GM19239 (cell line): ENCODE measurements at places on chromosomes 13 and 19.

- DNase-seq, result no peak
Measured at GRCh38 chr19:9061879-9062278, 25.0 kb upstream of the OR1M1 start.

GRCh38 chr13:68995972-68996667, 1111.5 kb upstream of the ATXN8OS start:
- DNase-seq, result no peak

DNA sequence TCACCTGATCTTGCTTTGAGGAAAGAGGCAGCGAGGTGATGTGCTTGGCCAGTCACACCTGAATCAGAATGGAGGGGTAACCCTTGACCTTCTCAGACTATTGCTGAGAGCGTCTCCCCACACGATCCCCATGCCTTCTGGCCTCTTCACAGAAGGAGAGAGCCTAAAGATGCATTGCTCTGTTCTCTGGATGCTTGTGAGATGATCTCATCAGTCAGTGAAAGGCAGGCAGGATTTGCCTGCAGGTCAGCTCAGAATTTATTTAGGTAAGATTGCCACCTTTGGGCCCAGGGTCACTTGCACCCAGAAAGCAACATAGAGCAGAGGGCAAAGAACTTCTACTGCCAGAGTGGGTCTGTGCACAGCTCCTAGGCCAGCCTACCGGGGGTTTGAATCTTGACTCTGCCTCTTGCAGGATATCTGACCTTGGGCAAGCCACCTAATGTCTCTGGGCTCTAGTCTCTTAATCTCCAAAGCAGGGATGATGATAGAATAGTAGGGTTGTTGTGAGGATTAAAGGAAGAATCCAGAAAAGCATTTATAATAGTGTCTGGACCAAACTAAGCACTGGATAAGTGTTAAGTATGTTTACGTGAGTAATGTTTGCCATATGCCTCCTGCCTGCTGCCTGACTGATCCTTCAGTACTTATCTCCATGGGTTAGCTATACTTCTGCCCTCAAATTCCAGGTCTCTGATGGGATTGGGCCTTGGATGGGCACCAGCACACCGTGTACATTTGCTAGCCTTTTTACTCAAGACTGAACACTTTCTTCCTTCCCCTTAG, 8.4 kb upstream of the FLT1 start:
- no peak for DNase-seq

GRCh38 chr13:39985071-39985470, 329.6 kb downstream of the COG6 start:
- DNase-seq, result no peak

- no peak for DNase-seq
Measured at GRCh38 chr19:6685482-6685881, 15.5 kb upstream of the TNFSF14 start.

DNA sequence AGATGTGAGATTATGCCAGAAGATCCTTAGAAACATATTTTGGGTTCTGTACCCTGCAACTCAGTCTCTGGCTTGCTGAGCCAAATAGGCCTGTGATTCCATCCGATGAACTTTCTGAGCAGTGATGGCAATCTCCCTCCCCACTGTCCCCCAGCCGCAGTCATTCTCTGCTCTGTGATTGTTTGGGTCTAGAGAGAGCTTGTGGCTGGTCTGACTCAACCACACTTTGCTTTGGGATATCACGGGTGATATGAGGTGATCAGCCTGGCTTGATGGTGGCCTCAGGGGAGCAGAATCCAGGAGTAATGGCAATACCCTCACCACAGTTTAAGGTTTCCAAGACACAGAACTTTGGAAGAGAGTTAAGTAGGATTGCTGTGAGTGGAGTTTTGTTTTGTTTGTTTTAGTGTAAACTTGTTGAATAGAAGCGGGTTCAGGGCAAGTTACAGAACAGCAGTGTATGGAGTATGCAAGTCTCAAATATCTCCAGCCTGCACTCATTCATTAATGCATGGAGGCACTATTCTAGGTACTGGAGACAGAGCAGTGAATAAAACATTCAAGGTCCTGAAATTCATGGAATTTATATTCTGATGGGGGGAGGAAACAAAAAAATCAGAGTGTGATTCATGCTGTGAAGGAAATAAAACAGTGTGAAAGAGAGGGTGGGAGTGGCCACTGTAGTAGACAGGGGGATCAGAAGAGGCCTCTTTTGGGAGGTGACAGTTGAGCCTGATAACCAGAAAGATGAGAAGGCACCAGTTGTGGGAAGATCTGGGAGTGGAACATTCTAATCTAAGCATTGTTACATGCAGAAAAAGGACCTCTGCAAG, 5.3 kb downstream of the SAMD4B start:
- DNase-seq, result no peak

DNA sequence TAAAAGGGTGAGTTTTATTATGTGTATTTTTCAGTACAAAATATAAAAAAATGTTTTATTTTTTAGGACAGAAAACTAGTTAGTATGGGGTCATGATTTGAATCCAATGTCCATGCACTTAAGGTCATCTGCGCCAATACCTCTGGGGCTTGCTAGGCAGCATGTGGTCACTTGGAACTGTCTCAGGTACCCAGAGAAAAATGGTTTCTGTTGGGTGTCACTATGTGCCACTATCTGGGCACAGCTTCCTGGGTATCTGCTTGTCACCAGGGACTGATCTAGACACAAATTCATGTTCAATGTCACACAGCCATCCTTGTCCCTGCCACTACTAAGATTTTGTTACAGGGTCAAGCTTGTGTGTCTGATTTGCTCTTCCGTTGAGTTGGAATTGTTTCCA, 100.4 kb downstream of the RGCC start:
- DNase-seq, result no peak

DNA sequence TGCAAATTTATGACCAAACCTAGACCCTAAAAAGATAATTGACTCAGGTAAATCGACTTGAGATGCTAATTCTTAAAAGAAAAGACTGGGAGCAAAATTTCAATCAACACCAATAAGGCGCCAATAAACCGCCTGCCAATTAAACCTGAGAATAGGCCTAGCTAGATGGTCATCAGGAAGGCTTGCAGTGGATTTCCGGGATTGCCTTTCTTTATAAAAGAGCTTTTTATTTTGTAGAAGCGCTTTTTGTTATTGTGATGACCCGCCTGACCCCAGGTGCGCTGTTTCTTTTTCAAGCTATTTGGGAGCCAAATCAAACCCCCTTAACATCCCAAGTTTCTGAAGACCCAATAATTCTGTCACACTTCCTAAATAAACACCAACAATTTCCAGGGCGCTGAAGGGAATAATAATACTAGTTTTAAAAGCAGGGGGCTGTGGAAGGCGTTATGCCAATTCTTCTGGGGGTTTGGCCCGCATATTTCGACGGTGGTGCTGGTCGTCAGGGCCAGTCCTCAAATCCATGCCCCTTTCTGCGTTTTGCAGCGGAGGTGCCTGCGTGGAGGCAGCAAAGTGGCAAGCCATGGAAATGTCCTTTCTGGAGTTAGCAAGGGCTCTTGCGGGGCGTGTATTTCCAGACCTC, 2.9 kb upstream of the ZIC5 start:
- no peak for DNase-seq

DNA sequence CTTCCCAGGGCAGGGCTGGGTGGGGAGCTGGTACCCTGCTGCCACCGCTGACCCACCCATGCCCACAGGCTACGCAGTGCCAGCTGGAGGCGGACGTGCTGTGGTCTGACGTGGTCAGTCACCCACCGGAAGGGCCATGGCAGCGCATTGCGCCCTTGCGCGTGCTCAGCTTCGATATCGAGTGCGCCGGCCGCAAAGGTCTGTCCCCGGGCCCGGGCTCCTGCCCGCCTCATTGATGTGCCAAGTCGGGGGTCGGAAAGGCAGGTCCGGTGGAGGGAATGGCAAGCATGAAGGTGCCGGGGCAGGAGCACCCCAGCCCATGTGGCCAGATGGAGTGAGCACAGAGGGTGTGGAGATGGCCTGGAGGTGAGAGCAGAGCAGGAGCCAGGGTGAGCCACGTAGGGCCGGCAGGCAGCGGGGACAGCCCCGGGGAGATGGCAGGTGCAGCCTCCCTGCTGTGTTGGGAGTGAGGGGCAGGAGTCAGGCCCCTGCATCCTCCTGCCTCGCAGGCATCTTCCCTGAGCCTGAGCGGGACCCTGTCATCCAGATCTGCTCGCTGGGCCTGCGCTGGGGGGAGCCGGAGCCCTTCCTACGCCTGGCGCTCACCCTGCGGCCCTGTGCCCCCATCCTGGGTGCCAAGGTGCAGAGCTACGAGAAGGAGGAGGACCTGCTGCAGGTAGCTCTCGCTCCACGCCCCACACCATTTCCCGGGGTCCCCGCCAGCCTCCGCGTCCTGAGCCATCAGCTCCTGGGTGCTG, 16.0 kb upstream of the SPIB start:
- no peak for DNase-seq

- no peak for DNase-seq
Measured at GRCh38 chr19:46404055-46404752, 9.2 kb downstream of the CCDC8 start.

DNA sequence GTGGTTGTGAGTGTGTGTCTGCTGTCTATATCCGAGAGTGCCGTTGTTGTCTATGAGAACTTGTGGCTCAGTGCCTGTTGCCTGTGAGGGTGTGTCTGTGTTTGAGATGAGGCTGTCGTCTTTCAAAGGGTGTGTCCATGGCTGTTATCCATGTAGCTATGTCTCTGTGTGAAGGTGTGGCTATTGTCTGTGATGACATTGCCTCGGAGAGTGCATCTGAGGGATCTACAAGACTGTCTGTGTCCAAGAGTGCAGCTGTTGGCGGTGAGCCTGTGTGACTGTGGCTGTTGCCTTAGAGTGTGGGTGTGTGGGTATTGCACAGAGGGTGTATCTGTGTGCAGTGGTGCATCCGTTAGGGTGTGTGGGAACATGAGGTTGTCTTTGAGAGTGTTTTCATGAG, 4.9 kb downstream of the NUMBL start:
- DNase-seq, result no peak

GRCh38 chr19:45768655-45768983, 433 bp downstream of the SIX5 start:
- DNase-seq, result no peak

DNA sequence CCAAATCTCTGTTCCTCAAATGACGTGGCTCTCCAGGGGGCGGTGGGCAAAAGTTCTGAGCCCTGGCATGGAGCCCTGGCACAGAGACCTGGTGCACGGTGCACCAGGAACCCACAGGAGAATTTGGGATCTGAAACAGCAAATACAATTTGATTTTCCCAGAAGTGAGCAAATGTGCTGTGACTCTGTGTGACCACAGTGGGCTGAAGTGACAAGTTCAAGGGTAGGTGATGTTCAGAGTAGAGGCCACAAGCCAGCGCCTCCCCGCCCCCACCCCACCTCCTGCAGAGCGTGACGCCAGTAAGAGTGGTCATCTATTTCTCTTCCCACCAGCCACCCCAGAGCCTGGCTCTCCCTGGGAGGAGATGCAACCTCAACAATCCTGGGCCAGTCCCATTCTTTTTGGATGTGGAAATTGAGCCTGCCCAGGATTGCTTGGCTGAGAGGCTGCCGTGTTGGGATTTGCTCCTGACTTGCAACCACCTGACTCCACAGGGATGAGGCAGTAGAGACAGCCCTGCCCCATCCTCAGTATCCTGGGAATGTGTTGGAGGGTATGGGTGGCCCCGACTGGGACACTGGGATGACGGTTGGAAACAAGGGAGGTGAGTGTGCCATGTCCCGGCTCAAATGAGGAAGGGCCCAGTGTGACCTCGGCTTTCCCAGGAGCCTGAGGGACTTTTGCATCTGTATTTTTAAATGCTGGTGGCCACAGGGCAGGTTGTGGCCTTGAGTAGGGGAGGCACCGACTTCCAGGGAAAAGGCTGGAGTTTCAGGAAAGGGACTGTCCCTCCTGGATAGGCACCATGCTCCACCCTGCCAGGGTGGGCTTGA, 11.1 kb upstream of the BCL3 start:
- no peak for DNase-seq

DNA sequence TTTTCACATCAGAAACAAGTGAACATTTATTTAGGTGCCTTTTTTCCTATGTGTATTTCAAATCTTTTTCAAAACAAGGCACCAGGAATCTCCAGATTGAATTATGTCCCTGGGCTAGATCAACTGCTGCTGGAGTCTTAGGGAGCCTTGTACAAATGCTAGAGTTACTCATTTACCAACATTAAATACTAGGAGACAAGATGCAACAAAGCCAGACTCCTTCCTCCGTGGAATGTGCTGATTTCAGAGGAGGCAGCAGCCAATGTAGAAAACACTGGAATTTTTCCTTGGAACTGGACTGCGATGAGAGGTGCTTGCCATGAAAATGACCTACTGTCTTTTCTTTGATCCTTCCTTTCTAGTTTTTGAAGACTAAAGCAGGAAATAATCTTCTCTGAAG, 1514.7 kb upstream of the MIR17HG start:
- DNase-seq, result no peak

GRCh38 chr13:110034031-110034549, 247.7 kb upstream of the IRS2 start:
- no peak for DNase-seq

DNA sequence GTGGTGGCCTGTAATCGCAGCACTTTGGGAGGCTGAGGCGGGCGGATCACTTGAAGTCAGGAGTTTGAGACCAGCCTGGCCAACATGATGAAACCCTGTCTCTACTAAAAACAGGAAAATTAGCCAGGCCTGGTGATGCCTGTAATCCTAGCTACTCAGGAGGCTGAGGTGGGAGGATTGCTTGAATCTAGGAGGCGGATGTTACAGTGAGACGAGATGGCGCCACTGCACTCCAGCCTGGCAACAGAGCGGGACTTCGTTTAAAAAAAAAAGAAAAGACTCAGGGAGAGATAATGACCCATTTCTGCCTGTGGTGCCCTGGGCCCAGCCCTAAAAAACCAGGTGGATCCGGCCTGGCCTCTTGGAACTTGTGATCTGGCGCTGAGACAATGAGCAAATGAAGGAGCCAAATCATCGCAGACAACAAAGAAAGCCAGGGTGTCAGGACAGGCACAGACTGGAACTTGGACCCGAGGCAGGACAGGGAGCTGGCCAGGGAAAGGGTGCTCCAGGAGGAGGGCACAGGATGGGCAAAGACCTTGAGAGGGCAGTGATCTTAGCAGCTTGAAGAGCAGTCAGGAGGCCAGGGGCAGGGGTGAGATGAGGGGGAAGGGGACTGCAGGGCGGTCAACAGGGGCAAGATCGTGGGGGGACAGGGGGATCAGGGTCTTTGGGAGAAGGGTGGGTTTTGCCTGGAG, 962 bp upstream of the JAK3 start:
- no peak for DNase-seq

GRCh38 chr13:64928696-64929499, 2301.2 kb downstream of the PCDH9 start:
- no peak for DNase-seq

DNA sequence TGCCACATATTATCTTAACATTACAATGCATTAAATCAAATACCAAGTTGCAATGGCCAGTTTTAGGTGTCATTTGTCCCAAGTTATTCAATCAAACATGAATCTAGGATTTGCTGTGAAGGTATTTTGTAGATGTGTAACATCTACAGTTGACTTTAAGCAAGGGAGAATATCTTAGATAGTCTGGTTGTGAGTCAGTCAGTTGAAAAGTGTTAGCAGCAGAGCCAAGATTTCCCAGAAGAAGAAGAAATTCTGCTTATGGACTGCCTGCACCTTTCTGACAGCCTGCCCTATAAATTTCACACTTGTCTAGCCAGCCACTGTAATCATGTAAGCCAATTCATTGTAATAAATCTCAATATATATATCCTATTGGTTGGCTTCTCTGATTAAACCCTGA, 41.3 kb upstream of the INTS6 start:
- DNase-seq, result no peak

GRCh38 chr13:106484537-106485193, 50.8 kb downstream of the EFNB2 start:
- no peak for DNase-seq
